Fibroblast of the aortic adventitia (primary cell): ENCODE measurements at places on chromosomes 5 and 9. TPM values are rescaled to one million over a fixed set of nuclear protein-coding genes. Genes with fewer than 3 reads are reported as not detected.

The ENHO gene
- not detected in 2 replicates for total RNA-seq

The SEMA6A gene
- 0.36 and 0.41 TPM in 2 replicates for total RNA-seq

The PCYOX1L gene
- 6.3 and 6.4 TPM in 2 replicates for total RNA-seq

The FGF10 gene
- total RNA-seq: 0.16 and 1.2 TPM in 2 replicates

The ARHGEF37 gene
- 2.6 and 2.7 TPM in 2 replicates for total RNA-seq

The PRDM12 gene
- total RNA-seq: not detected in 2 replicates

The FOXD4L3 gene
- 0.09 TPM in 1 of 2 replicates, not detected in the other for total RNA-seq

The CDKN2B-AS1 gene
- total RNA-seq: 6.4 and 12.9 TPM in 2 replicates

The ARSI gene
- total RNA-seq: 1.5 and 2.1 TPM in 2 replicates

The CBY3 gene
- total RNA-seq: not detected in 2 replicates
